Calu3 (cell line): ENCODE measurements at places on chromosomes 5 and 9. TPM values are rescaled to one million over a fixed set of nuclear protein-coding genes. Genes with fewer than 3 reads are reported as not detected.

PHYKPL gene
- total RNA-seq = 87.5 and 96.7 TPM in 2 replicates

TMEM161B gene
- total RNA-seq = 34.1 and 35.7 TPM in 2 replicates

GRCh38 chr5:122534829-122535228 is 222.8 kb downstream of the SNCAIP start:
- DNase-seq = no peak

DNA sequence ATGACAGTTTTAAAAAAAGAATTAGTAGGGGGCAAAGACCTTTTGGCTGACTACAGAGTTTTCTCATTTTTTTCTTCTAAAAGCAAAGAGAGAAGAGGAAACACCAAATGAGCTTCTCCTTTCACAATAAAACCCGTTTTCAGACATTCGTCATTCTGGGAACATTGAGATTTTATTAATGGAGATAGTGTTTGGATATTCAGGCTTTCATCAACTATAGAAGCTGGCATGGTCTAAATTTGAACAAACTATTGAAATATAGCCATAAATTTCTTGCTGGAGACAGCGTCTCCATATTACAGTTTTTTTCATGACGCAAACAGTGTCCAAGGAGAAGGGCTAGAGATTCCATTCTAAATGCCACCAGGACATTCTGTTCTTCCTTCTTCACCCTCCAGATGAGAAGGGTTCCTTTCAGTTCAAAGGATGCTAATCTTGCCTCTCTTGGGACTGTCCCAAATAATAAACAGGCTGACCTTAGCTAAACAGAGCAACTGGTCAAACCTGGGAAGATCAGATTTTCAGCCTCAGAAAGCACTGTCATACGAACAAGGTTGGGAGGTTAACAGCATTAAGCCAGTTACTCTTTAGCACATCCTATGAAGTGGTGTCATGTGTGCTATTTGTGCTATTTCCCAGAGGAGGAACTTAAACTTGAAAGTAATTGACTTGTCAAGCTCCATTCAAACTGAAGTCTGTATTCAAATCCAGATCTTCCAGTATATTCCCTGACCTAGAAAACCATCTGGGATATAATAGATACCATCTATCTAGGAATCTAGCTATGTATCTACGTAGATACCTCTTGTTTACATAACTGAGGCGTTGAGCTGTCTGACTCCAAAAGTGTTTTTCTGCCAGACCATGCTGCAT is 125.6 kb downstream of the LPAR1 start:
- DNase-seq = no peak

TTC16 gene
- total RNA-seq = not detected in 2 replicates

- peak; percentile 7 for DNase-seq
Measured at GRCh38 chr9:116646661-116647514, 40.2 kb upstream of the TRIM32 start.

DNA sequence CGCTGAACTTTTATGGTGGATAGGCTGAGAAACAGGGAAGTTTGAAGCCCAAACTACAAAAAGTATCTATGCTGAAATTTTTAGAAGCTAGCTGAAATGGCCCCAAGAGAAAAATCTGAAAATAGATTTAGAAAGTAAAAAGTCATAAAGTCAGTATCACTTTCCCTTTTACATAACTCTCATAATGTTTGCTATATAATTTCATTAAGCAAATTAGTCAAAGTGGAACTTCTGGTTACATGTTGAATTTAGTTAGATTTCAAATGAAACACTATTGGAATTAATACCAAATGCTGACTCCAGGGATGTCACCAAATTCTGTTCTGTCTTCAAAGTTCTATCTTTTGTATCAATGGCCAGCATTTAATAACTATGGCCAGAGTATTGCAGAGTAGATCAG is 126.9 kb downstream of the TTC39B start:
- no peak for DNase-seq

- no peak for DNase-seq
Measured at GRCh38 chr5:608429-609370, 3.4 kb upstream of the CEP72 start.

DNA sequence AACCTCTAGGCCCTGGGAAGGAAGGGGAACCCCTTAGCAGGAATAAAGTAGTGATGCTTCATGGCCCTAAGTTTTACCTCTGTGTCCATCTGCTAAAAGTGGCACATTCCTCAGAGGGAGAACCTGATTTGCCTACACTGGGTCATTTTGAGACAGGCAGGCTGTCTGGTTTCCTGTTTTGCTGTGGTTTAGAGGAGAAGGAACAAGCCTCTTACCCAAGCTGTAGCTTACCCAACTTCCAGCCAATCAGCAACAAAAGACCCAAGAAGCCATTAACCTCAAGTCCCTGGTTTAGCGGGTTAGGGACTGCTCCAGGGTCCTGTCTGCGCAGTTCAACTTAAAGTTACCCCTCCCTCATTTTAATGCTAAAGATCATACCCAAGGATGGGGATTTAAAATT is 411.0 kb downstream of the MAT2B start:
- no peak for DNase-seq

TXNDC8 gene
- total RNA-seq = not detected in 2 replicates

GRCh38 chr5:138282920-138283742 is 8.7 kb upstream of the GFRA3 start:
- peak; percentile 50 for DNase-seq

GRCh38 chr9:123059472-123060220 is 26.2 kb downstream of the GPR21 start:
- DNase-seq = no peak

DNA sequence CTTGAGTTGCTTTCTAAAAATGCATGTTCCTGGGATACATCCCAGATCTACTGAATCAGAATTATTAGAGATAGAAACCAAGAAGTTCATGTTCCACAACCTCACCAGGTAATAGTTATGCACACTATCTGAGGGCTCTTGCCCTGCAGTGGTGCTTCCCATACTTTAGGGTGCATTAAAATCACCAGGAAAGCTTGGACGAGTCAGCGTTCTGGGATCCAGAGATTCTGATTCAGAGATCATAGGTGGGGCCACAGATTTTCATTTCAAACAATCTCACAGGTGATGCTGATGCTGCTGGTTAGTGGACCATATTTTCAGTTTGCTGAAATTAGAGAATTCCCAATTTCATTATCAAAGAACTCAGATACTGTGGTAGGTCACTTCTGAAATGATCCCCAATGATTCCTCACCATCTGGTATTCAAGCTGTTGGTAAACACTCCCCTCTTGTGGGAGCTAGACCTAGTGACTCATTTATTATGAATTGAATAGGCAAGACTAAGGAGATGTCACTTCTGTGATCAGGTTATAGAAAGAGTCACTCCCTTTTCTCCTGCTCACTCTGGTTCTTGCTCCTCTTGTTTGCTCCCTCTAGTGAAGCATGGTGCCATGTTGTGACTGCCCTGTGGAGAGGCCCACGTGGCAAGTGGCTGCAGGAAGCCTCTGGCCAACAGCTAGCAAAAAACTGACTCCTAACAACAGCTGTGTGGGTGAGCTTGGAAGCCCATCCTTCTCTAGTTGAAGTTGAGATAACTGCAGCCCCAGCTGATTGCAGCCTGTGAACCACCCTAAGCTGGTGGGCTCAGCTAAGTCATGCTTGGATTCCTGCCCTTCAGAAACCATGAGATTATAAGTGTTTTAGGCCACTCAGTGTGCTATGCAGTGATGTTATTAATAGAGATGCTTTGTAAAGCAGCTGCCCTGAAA is 59.8 kb downstream of the SH3TC2 start:
- no peak for DNase-seq

IL31RA gene
- 2.4 and 3.2 TPM in 2 replicates for total RNA-seq

C6 gene
- 0.24 TPM in 1 of 2 replicates, not detected in the other for total RNA-seq

LAMC3 gene
- total RNA-seq = not detected in 2 replicates

GRCh38 chr5:171323806-171324632 is 15.0 kb downstream of the TLX3 start:
- DNase-seq = no peak

TMEM215 gene
- total RNA-seq = not detected in 2 replicates

- DNase-seq = peak; percentile 41
Measured at GRCh38 chr5:36305571-36306326, 4.0 kb upstream of the RANBP3L start.

- DNase-seq = no peak
Measured at GRCh38 chr9:77949751-77950436, 81.7 kb downstream of the GNAQ start.

GPR150 gene
- 0.17 and 0.24 TPM in 2 replicates for total RNA-seq

- no peak for DNase-seq
Measured at GRCh38 chr5:142087920-142088679, 20.5 kb upstream of the NDFIP1 start.

RC3H2 gene
- 44.0 and 45.5 TPM in 2 replicates for total RNA-seq

DNA sequence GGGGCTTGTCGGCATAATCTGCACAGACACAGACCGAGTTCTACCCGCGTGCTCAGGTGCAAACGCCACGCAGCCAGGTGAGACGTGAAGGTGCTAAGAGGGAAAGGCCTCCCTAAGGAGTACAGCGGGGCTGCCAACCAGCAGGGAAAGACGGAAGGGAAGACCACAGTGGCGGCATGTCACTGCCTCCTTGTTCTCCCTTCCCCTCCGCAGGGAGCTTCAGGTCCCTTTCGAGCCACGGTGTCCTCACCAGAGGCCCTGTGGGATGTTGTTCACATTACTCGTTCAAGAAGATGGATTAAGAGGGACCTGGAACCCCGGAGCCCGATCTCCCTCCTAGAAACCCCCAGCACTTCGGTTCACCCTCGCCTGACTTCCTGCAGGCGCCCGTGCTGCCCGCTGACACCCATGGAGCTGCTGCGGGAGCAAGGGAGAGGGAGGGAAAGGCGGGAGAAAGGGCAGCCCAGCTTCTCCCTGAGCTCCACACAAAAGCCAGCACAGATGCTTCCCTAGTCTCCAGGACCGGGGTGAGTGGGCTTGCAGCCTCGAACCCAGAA is 686 bp downstream of the BRD9 start:
- peak; percentile 18 for DNase-seq

- DNase-seq = no peak
Measured at GRCh38 chr9:126290871-126291270, 35.8 kb upstream of the MVB12B start.

DNA sequence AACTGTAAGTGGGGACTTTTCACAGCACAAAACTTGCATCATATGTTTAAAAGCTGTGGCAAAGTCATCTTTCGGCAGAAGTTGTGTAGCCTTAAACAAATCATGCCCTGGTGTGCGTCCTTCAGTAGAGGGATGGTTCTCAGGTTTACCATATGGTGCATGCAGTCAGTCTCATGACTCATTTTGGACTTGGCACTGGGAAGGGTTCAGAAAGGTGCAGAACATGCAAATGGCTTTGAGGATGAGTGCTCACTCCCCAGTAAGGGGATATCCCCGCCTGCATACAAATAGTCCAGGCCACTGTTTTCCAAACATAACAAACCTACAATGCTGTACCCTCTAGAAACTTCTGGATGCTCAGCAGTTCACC is 260.3 kb downstream of the NDUFS4 start:
- no peak for DNase-seq

C5orf63 gene
- total RNA-seq = 11.0 and 13.2 TPM in 2 replicates
